ENCODE measurements at places on chromosomes 1 and 21. TPM values are rescaled to one million over a fixed set of nuclear protein-coding genes. Genes with fewer than 3 reads are reported as not detected.

The PGLYRP4 gene
- total RNA-seq: not detected

The CDA gene
- total RNA-seq: 1.8 TPM

The S100A14 gene
- total RNA-seq: 0.82 TPM

The FCRL4 gene
- total RNA-seq: not detected

The LAMC2 gene
- 4.1 TPM for total RNA-seq

The F13B gene
- not detected for total RNA-seq

The BLACAT1 gene
- not detected for total RNA-seq

The HPCA gene
- not detected for total RNA-seq

DNA sequence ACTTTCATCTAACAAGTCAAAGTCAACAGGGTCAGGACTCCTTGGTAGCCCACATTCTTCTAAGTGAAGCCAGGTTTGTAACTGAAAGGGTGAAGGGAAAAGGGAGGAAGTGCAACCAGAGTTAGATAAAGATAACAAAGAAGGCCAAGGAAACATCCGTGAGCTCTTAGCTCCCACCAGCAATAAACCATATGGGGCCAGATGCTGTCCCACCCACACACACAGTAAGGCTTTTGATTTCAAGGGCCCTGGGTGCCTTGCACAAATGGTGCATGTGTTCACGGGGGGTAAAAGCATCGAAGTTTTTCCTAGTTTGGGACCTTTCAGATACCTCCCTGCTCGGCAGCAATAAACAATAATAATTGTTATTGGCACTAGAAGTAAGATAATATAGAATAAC lies 5.1 kb upstream of the TIAM1 start:
- DNase-seq: no peak

- DNase-seq: no peak
Measured at GRCh38 chr1:81681114-81681513, 119.6 kb upstream of the ADGRL2 start.

GRCh38 chr1:52920791-52921291 lies 699 bp downstream of the ECHDC2 start:
- peak; percentile 73 for DNase-seq

DNA sequence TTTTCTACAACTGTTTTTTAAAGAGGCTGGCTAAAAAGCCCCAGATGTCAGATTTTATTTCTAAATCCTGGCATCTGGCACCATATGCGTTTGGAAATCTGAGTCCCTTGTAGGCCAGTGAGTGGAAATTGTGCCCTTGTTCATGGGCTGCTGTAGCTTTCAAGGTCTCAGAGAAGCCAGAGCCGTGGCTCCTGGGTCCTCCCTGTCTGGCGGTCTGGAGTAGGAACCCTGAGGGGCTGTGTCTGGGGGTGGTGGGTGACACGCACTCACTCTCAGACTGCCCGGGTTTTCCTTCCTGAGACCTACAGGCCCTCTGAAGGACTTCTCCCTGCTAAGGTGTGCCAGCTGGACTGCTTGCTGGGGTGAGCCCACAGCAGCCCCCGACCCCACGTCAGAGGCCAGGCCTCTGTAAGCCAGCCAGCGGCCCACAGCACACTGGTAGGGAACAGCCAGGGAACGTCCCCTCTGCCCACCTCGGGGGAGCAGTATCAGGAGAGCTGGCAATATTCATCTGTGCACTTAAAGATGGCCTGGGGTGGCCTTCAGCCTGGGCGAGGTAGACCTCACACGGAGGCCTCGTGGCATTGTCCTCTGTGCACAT lies 151.5 kb downstream of the PEX14 start:
- peak; percentile 48 for DNase-seq

GRCh38 chr1:84027368-84027767 lies 28.4 kb upstream of the TTLL7 start:
- DNase-seq: no peak

- no peak for DNase-seq
Measured at GRCh38 chr1:14667651-14667984, 69.1 kb downstream of the KAZN start.

DNA sequence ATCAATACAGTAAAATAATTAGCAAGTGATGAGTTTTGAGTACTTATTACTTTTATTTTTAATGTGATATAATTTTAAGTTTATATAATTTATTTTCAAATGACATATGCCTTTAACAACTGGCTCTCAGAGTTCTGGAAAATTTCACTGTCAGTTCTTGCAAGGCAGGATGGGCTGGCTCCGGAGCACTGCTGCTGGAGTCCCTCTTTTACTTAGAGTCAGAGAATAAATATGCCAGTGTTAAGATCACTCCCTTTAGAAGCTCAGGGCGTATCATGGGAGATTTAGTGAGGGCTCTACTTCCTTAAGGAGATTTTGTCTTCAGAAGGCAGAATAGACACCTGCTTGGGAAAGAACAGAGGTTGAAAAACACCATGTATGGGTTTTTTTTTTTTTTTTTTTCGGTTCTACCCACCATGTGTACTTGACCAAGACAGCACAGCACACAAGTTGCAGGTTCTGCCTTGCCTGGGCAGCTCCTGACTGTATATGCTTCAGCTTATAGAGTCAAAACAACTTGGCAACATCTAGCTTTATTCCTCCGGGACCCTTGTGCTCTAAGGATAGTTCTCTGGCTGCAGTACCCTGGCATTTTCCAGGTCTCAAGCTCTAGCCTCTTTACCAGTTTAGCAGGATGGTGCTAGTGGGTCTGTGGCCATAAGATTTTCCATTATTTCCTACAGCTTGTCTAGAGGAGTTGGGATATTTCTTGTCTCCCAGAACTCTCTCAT lies 29.7 kb upstream of the FMOD start:
- DNase-seq: no peak

DNA sequence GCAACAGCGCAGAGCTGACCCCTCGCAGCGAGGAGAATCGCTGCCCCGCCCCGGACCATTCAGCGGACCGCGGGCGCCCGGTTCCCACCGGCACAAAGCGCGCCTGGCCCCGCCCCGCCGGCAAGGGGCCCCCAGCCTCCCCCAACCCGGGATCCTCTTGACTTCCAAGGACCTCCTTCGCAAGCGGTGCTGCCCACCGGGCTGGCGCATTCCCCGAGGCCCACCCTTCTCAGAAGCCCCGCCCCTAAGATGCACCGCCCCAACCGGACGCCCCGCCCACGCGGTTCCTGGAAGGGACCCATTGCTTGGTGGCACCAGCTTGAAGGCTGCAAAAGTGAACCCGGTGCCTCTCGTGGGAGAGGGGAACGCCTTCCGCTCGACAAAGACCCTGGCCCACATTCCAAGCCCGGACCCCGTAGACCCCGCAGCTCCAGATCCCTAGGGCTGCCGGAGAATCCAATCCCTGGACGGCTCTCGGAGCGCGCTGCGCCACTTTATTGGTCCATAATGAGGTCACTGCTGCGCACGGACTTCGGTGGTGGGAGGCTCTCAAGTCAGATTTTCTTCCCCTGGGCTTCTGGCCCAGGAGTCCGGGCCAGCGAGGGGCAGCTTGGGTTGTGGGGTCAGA lies 2.0 kb downstream of the HES3 start:
- no peak for DNase-seq

DNA sequence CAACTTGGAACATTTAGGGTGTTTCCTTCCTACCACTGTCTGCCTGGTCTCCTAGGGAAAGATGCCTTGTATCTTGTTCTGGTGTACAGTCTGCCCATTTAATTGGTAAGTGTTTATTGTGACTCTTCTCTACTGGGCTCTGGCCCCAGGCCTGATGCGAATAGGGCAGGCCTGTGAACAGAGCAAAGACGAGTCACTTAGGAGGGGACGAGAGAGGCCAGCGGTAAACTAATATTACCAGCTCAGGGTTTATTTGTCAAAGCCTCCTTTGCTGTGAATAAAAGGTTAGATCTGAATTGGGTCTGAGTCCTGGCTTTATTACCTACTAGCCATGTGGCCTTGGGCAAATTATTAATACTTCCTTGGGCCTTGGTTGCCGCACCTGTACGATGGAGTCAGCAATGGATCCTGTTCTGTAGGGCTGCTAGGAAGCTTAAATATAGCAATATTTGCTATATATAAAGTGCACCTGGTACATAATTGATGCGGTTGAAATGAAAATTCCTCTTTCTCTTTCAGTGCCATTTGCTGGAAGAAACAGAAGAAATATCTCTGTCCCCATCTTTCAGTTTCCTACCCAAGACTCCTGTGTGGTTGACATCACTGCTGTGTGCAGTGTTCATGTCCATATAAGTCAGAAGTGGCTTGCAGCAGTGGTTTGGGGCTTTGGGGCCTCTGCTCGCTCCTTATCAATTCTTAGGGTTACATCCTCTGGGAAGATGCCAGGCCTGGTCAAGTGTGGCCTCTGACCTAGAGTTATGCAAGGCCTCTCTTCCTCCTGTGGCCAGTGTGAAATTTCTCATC lies 32.4 kb downstream of the MAPKAPK2 start:
- peak; percentile 69 for DNase-seq

- DNase-seq: no peak
Measured at GRCh38 chr21:31132574-31133242, 94.4 kb upstream of the KRTAP19-8 start.

GRCh38 chr21:17536381-17536780 lies 23.5 kb downstream of the CXADR start:
- DNase-seq: no peak

DNA sequence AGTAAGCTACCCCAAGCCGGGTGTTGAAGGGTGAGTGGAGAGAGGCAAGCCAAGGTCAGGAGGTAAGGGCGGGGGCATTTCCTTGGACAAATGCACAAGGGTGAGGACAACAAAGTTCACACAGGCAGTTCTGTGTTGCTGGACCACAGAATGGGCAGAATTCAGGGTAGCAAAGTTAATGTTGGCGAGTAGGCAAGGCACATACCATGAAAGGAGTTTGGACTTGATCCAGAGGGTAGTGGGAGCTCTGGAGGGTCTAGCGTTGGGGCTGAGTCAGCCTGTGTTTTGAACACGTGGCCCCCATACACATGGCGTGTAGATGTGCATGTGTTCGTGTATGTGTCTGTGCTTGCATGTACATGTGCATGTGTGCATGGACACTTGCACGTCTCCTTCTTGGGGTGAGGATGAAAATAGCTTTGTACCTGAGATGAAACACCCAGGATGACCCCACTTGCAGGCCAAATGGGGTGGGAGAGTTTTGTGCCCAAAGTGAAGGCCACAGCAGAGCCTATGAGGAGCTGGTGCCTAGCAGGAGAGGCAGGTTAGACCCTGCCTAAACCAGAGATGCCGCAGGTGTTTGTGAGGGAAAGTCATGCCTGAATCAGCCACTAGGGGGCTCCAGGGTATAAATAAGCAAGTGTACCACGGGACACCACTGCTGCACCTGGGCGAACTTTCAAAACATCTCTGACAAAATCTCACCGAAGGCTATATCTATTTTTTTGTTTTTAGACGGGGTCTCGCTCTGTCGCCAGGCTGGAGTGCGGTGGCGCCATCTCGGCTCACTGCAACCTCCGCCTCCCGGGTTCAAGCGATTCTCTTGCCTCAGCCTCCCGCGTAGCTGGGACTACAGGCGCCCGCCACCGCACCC lies 21.8 kb downstream of the SLC27A3 start:
- peak; percentile 90 for DNase-seq

DNA sequence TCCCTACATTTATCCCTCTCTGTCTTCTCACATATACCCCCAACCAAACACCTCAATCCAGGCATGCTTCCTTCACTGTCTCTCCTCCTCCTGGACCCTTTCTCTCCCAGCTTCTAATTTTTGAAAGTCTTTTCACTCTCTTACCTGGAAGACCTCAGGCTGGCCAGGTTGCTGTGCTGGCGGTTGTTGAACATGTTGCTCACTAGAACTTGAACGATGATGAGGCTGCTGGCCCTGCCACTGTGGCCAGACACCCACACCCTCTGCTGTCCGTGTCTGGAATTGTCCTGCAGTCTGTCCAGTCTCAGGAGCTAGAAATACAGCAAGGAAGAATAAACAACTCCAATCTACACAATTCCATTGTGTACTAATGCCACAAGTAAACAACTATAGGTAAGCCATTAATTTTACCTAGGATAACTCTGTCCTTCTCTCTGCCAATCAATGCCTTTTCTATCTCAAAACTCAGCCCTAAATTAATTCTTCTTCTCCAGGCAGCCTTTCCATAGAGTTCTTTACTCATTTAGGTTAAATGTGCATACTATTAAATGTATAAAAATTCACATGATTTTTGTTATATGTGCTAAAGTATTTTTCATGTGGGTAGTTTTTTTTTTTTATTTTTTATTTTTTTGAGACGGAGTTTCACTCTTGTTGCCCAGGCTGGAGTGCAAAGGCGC lies 5.1 kb upstream of the CTSK start:
- peak; percentile 74 for DNase-seq

GRCh38 chr1:34907487-34908090 lies 21.9 kb downstream of the DLGAP3 start:
- no peak for DNase-seq

- DNase-seq: no peak
Measured at GRCh38 chr1:218496561-218496960, 151.4 kb downstream of the TGFB2 start.

DNA sequence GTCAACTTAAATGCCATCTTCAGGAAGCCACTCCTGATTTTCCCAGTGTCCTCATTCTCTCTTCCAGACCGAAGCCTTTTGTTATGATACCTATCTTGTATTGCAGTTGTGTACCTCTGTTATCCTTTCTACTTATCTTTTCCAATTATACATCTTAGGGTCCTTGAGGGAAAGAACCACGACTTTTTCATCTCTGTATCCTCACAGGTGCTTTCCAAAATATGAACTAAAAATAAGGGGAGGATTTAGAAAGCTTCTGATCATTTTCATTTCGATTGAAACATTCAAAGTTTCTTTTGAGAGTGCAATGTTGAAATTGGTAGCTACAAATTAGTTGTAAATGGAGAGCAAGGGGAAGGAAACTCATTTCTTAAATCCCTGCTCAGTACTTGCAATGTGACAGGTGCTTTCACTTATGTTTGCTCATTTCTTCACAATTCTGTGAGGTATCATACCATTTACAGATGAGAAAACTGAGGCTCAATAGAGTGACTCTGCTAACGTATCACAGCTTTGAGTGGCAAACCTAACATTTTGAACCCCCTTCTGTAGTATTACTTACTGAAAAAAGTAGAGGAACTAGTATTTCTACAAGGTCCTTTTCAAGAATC lies 24.2 kb downstream of the SLC19A2 start:
- DNase-seq: no peak

- no peak for DNase-seq
Measured at GRCh38 chr1:24902471-24902891, 27.6 kb downstream of the RUNX3 start.

DNA sequence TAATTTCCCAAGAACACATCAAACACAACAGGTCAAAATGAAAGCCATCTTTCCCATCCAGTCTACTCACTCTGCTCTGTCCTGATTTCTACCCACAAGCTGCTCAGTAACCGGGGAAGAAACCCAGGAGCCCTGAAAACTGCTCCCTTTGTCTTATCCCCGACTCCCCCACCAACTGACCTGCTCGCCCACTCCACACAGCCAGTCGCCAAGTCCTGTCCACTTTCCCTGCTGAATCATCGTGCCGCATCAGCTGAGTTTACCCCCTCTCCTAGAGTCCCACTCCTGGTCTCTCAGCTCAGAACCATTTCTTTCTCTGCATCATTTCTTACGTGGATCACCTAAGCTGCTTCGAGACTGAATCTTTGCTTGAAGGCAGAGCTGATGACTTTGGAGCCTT lies 11.2 kb upstream of the RCAN1 start:
- DNase-seq: no peak

DNA sequence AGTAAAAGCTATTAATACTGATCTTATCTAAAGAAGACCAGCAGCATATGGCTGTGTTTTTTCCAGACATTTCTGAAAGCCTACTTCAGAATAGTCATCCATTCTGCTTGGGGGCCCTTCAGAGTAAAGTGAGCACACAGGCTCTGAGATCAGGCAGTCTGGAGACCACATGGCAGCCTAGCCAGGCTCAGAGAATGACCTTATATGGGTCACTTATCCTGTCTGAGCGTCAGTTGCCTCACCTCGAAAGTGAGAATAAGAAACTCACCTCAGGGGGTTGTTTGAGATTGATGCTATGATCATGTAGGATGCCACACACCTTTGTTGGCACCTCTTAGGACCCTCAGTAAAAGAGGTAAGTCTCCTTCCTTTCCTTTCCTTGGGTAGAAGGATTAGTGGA lies 270.4 kb downstream of the GRIK1 start:
- DNase-seq: no peak

All from sigmoid colon (tissue), 7 donors.